ENCODE measurements at places on chromosomes 4 and X.

GRCh38 chrX:2423282-2423681 lies 77.5 kb downstream of the DHRSX start:
- no peaks in the 10 kb centered on the region for H3K4me1 ChIP-seq
- no peak overlapping the region for H3K4me3 ChIP-seq
- H3K36me3 ChIP-seq = peaks cover 33% of the 10 kb centered on the region
- H3K27ac ChIP-seq = no peak overlapping the region
- H3K27me3 ChIP-seq = no peaks in the 10 kb centered on the region

GRCh38 chr4:15598644-15599043 lies 56.5 kb downstream of the FBXL5 start:
- H3K36me3 ChIP-seq = peaks cover 30% of the 10 kb centered on the region
- DNase-seq = no peak
- H3K27ac ChIP-seq = no peak overlapping the region
- H3K4me3 ChIP-seq = no peak overlapping the region
- H3K27me3 ChIP-seq = no peaks in the 10 kb centered on the region

- DNase-seq = no peak
- H3K27ac ChIP-seq = no peak overlapping the region
- H3K27me3 ChIP-seq = no peaks in the 10 kb centered on the region
- H3K36me3 ChIP-seq = no peaks in the 10 kb centered on the region
Measured at GRCh38 chr4:7341491-7342222, 93.1 kb downstream of the PSAPL1 start.

- H3K4me3 ChIP-seq = no peak overlapping the region
- no peaks in the 10 kb centered on the region for H3K27me3 ChIP-seq
- no peaks in the 10 kb centered on the region for H3K4me1 ChIP-seq
- H3K27ac ChIP-seq = no peak overlapping the region
- DNase-seq = no peak
Measured at GRCh38 chr4:88054901-88055300, 47.5 kb downstream of the PKD2 start.

- no peaks in the 10 kb centered on the region for H3K36me3 ChIP-seq
- H3K4me3 ChIP-seq = no peak overlapping the region
- H3K27me3 ChIP-seq = no peaks in the 10 kb centered on the region
- H3K27ac ChIP-seq = peak overlapping the region; percentile 29
- no peak for DNase-seq
- H3K4me1 ChIP-seq = no peaks in the 10 kb centered on the region
Measured at GRCh38 chr4:123339507-123340380, 56.9 kb upstream of the SPRY1 start.

DNA sequence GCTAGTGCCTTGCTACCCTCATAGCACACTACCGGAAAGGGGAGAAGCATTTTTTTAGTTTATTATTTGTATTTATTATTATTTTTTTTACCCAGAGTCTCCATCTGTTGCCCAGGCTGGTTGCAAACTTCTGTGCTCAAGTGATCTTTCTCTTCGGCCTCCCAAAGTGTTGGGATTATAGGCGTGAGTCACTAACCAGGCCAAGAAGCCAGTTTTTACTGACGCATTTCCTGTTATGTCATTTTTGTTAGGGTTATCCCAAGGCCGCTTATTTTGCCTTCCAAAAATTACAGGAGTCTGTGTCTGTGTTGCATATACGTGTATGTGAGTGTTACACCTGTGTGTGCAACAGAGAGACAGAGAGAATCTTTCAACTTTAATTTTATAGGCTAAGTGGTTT lies 404.5 kb downstream of the GBA3 start:
- no peak overlapping the region for H3K27ac ChIP-seq
- no peak overlapping the region for H3K4me3 ChIP-seq
- DNase-seq = no peak
- no peaks in the 10 kb centered on the region for H3K27me3 ChIP-seq

DNA sequence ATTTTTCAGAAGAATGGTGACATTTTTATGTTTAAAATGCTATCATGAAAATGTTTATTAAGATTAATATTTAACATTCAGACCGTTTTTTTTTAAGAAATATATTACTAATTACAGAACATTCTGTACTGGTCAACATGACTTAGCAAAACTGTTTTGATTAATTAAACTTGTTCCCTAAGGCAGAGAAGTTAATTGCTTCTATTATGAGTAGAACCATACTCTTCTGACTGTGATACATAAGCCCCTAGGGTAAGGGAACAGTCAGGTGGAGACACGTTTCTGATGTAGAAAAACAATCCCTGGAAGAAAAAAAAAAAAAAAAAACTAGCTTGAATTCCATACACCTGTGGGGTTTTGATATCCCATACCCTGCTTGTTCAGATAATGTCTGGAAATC lies 97.4 kb downstream of the GPM6A start:
- no peak for DNase-seq
- H3K27me3 ChIP-seq = no peaks in the 10 kb centered on the region
- no peaks in the 10 kb centered on the region for H3K36me3 ChIP-seq
- no peak overlapping the region for H3K27ac ChIP-seq

DNA sequence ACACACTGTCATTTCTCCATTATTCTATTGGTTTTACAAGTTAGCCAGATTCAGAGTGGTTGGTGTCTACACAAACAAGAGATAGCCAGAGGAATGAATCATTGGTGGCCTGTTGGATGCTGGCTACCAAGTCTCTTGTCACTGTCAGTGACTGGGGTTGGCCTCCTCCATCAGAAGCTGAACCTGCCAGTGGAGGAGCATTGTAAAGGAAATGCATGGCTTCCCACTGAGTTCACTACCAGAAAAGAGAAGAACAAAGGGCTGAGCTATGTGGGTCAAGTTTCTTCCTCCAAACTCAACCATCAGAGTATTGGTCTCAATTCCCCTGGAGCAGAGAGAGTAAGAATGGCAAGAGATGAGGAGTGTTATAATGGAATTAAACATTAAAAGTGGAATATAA lies 26.5 kb upstream of the ANKRD50 start:
- no peaks in the 10 kb centered on the region for H3K36me3 ChIP-seq
- H3K27me3 ChIP-seq = no peaks in the 10 kb centered on the region
- H3K4me1 ChIP-seq = no peaks in the 10 kb centered on the region
- H3K4me3 ChIP-seq = no peak overlapping the region
- DNase-seq = no peak

DNA sequence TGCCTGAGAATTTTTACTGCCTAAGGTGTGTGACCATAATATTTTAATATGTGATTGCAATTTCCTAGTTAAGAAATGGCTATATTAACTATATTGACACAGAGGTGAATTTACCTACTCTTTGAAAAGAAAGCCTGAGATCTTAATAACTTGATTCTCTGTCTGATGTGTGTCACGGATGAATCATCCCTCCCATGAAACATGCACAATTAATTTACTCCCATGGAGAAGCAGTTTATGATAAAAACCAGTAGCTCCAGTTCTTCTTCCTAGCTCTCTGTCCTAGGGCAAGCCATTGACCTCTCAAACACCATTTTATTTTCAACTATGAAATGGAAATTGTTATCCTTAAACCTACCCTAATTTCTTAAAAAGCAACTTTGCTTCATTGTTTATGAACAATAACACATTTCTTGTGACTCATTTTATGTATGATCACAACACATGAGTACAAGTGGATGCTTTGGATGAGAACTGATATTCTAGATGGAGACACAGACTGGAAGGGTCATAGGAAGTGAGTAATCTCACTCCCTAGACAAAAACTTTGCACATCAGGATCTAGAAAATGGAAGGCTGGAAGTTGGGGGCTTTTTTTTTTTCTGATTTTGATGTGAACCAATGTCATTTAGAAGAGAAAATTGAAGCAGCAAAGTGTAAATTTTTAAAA lies 438.3 kb downstream of the GPAT3 start:
- H3K27ac ChIP-seq = no peak overlapping the region
- no peak overlapping the region for H3K4me3 ChIP-seq
- H3K4me1 ChIP-seq = no peaks in the 10 kb centered on the region
- no peak for DNase-seq
- no peaks in the 10 kb centered on the region for H3K36me3 ChIP-seq

DNA sequence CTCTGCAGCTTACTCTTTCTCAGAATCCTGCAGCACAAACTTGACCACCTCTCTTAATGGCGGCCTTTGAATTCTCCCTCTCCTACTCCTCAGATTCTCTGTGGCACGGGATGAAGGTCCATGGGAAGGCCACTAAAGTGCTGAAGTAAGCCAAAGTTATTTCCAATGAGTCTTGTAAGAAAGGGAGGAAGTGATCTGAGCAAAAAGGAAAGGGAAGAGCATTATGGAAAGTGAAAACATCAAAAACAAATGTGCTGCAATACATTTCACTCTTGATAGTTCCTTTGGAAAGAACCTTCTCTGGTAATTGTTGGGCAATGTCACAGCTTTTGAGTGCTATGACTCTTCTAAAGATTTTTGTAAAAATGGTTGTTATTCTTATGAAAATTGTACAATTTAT lies 54.3 kb upstream of the CAMK2D start:
- no peak for DNase-seq
- no peaks in the 10 kb centered on the region for H3K36me3 ChIP-seq
- H3K4me3 ChIP-seq = no peak overlapping the region
- H3K27me3 ChIP-seq = no peaks in the 10 kb centered on the region
- H3K27ac ChIP-seq = no peak overlapping the region

- no peak overlapping the region for H3K27ac ChIP-seq
- peak overlapping the region; percentile 86 for H3K4me3 ChIP-seq
- no peaks in the 10 kb centered on the region for H3K4me1 ChIP-seq
- no peaks in the 10 kb centered on the region for H3K36me3 ChIP-seq
- no peaks in the 10 kb centered on the region for H3K27me3 ChIP-seq
Measured at GRCh38 chrX:110316351-110317060, 1.4 kb downstream of the AMMECR1 start.
